ENCODE measurements at places on chromosomes 5 and 9. TPM values are rescaled to one million over a fixed set of nuclear protein-coding genes. Genes with fewer than 3 reads are reported as not detected.

- H3K36me3 ChIP-seq, result no peaks in the 10 kb centered on the region
- H3K4me1 ChIP-seq, result no peaks in the 10 kb centered on the region
- DNase-seq, result no peak
- H3K27ac ChIP-seq, result no peak overlapping the region
- H3K27me3 ChIP-seq, result no peaks in the 10 kb centered on the region
These were observed 190.3 kb downstream of the MELK start for GRCh38 chr9:36762958-36763357.

GRCh38 chr5:145960166-145960565 is 23.8 kb downstream of the SH3RF2 start:
- H3K36me3 ChIP-seq, result no peaks in the 10 kb centered on the region
- no peaks in the 10 kb centered on the region for H3K27me3 ChIP-seq
- DNase-seq, result no peak
- H3K4me1 ChIP-seq, result no peaks in the 10 kb centered on the region
- H3K4me3 ChIP-seq, result no peak overlapping the region
- no peak overlapping the region for H3K27ac ChIP-seq

- no peak overlapping the region for H3K4me3 ChIP-seq
- no peak overlapping the region for H3K27ac ChIP-seq
- H3K4me1 ChIP-seq, result no peaks in the 10 kb centered on the region
These were observed 478.5 kb upstream of the SMARCA2 start for GRCh38 chr9:1536522-1537170.

DNA sequence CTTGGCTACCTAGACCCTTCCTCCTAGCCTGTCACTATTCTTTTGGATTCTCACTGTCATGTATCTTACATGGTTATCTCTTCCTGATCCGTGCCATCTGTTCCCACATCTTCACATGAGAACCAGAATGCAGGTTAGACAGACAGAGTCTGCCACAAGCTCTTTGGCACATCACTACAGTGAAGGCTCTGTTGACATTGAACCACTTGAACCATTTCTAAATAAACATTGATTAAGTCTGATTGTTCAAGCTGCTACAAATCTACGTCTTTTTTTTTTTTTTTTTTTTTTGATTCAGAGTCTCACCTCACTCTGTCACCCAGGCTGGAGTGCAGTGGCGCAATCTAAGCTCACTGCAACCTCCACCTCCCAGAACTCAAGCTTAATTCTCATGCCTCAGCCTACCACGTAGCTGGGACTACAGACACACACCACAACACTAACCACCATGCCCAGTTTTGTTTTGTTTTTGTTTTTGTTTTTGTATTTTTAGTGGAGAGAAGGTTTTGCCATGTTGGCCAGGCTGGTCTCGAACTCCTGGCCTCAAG is 85.1 kb upstream of the LRRTM2 start:
- H3K27me3 ChIP-seq, result no peaks in the 10 kb centered on the region
- no peaks in the 10 kb centered on the region for H3K36me3 ChIP-seq
- peaks cover 10% of the 10 kb centered on the region for H3K4me1 ChIP-seq
- H3K27ac ChIP-seq, result no peak overlapping the region
- H3K4me3 ChIP-seq, result no peak overlapping the region
- DNase-seq, result no peak

- H3K27ac ChIP-seq, result no peak overlapping the region
- no peaks in the 10 kb centered on the region for H3K36me3 ChIP-seq
- no peak for DNase-seq
These were observed 497.6 kb upstream of the CD180 start for GRCh38 chr5:67693956-67694809.

DNA sequence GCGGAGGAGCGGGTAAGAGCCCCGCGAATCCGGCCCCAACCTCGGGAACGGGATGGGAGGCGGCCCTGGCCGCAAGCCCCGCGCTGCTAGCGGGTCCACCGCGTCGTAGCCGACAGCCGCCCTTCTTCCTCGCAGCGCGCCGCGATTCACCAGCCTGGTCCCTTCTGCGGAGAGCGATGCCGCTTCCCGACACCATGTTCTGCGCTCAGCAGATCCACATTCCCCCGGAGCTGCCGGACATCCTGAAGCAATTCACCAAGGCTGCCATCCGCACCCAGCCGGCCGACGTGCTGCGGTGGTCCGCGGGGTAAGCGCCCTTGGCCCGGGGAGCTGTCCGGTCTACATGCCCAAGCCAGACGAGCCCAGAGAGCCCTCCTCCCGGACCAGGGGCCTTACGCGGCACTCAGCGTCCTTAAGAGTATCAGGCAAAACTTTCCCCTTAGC is 335 bp downstream of the ROPN1L start:
- peaks cover 4% of the 10 kb centered on the region for H3K4me1 ChIP-seq
- no peak for DNase-seq
- no peak overlapping the region for H3K27ac ChIP-seq
- H3K36me3 ChIP-seq, result no peaks in the 10 kb centered on the region
- peak overlapping the region; percentile 41 for H3K4me3 ChIP-seq

The C9orf78 gene
- 47.7 TPM for total RNA-seq

DNA sequence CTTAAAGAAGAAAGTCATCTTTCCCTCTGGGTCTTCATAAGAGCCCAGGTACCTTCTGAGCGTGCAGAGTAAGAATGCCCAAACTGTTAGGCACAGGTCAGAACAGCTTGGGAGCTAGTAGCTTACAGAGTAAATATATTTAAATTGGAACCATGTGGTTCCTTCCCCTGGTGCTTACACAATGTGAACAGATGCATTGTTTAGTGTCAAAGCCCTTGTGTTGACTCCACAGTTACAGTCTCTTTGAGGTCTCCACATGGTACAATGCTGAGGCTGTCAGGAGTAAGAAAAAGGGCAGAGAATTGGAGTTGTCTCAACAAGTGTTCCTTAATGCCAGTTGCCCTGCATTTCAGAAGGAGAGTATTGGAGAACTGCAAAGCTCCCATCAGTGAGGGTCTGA is 188.5 kb downstream of the PAPPA start:
- peaks cover 15% of the 10 kb centered on the region for H3K27me3 ChIP-seq
- H3K4me3 ChIP-seq, result no peak overlapping the region
- H3K4me1 ChIP-seq, result peaks cover 13% of the 10 kb centered on the region
- DNase-seq, result no peak
- no peak overlapping the region for H3K27ac ChIP-seq
- H3K36me3 ChIP-seq, result no peaks in the 10 kb centered on the region

The FBXL7 gene
- 17.8 TPM for total RNA-seq

GRCh38 chr5:157594675-157595459 is 19.3 kb upstream of the ADAM19 start:
- H3K27ac ChIP-seq, result no peak overlapping the region
- DNase-seq, result no peak
- no peak overlapping the region for H3K4me3 ChIP-seq

The AHRR gene
- 1.4 TPM for total RNA-seq

The ZDHHC11 gene
- total RNA-seq, result 16.6 TPM

- no peaks in the 10 kb centered on the region for H3K36me3 ChIP-seq
- no peak overlapping the region for H3K27ac ChIP-seq
- H3K4me1 ChIP-seq, result no peaks in the 10 kb centered on the region
These were observed 24.6 kb downstream of the RFK start for GRCh38 chr9:76369583-76369982.

GRCh38 chr5:60929024-60929423 is 15.8 kb downstream of the ERCC8 start:
- no peaks in the 10 kb centered on the region for H3K27me3 ChIP-seq
- H3K27ac ChIP-seq, result no peak overlapping the region
- no peak overlapping the region for H3K4me3 ChIP-seq
- H3K4me1 ChIP-seq, result no peaks in the 10 kb centered on the region

The PRRC2B gene
- 249 TPM for total RNA-seq

The CYLC2 gene
- total RNA-seq, result not detected

The KIF4B gene
- 0.08 TPM for total RNA-seq

DNA sequence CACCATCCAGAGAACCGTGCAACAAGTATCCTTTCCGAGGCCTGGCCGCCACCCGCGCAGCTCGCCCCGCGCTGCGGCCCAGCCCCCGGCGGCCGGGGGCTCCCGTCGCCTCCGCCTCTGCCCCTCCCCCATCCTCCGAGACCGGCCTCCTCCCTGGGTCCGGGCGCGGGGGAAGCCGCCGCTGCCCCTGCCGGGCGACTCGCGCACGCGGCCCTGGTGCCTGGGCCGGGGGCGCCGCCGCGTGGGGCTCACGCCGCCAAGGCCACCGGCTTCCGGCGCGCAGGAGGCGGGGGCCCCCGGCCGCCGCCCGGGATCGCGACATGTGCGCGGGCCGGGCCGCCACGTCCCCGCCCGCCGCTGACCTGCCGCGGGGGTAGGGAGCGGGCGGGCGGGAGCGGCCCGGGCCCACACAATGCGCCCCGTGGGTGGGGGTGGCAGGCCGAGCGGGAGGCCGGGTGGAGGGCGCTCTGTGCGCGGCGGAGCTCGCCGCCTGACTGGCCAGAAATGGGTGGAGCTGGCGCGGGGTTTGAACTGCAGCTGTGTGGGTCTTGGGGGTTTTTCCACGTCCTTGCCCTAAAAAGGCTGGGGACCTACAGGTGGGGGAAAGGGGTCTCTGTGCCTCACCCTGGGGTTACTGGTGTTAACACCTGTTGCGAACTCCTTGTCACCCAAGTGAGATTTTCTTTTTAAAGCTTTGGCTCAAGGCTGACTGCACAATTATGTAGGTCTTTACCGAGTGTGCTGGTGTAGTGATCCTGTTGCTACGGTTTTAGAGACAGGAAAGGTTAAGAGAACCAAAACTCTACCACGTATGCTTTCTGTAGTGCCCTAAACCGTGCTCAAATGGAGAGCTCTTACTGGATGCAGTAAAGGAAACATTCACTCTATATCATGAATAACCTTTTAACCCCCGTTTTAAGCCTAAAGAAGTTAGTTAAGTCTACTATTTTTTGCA is 32.3 kb downstream of the TNPO1 start:
- H3K27me3 ChIP-seq, result no peaks in the 10 kb centered on the region
- no peak for DNase-seq
- H3K4me3 ChIP-seq, result peak overlapping the region; percentile 88

GRCh38 chr9:4235871-4236804 is 63.7 kb downstream of the GLIS3 start:
- H3K27ac ChIP-seq, result no peak overlapping the region
- peaks cover 2% of the 10 kb centered on the region for H3K4me1 ChIP-seq
- DNase-seq, result no peak
- no peaks in the 10 kb centered on the region for H3K36me3 ChIP-seq

- no peak for DNase-seq
- H3K4me3 ChIP-seq, result no peak within 1 kb of the TSS
- H3K27me3 ChIP-seq, result no peaks in the 10 kb centered on the region
- no peak within 1 kb of the TSS for H3K27ac ChIP-seq
- H3K4me1 ChIP-seq, result no peaks in the 10 kb centered on the region
These were observed at the start of gene TSSK1B for GRCh38 chr5:113434889-113435288. Gene TSSK1B, minus strand, starts transcription at chr5:113434989. Its CDS starts 150 bp downstream, at chr5:113434839.

DNA sequence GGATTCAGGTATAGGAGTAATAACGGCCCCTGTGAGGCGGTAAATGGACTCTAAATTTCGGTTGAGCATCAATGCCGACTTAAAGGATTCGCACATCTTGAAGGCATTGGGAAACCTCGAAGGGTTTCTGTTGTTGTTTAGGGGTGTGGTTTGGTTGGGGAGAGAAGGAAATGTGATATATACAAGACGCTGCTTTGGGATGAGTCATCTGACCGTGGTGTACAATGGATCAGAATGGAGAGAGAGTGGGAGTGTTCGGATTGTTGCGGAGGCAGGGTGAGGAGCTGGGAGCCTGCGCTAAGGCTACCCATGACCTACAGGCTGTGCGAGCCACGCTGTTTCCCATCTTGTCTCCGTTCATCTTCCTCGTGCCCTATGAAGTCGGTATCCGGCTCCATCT is 60.4 kb upstream of the ERCC6L2 start:
- no peaks in the 10 kb centered on the region for H3K36me3 ChIP-seq
- no peak overlapping the region for H3K27ac ChIP-seq
- H3K4me1 ChIP-seq, result peaks cover 10% of the 10 kb centered on the region
- no peaks in the 10 kb centered on the region for H3K27me3 ChIP-seq

GRCh38 chr5:8906303-8906967 is 639.4 kb downstream of the SEMA5A start:
- no peak overlapping the region for H3K27ac ChIP-seq
- DNase-seq, result no peak
- no peak overlapping the region for H3K4me3 ChIP-seq
- no peaks in the 10 kb centered on the region for H3K4me1 ChIP-seq
- no peaks in the 10 kb centered on the region for H3K27me3 ChIP-seq
- H3K36me3 ChIP-seq, result no peaks in the 10 kb centered on the region

DNA sequence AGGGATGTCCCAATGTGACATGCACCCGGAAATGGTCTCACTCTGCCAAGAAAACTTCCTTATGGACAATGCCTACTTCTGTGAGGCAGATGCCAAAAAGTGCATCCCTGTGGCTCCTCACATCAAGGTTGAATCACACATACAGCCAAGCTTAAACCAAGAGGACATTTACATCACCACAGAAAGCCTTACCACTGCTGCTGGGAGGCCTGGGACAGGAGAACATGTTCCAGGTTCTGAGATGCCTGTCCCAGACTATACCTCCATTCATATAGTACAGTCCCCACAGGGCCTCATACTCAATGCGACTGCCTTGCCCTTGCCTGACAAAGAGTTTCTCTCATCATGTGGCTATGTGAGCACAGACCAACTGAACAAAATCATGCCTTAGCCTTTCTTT is 37.6 kb upstream of the CCDC152 start:
- H3K36me3 ChIP-seq, result no peaks in the 10 kb centered on the region
- H3K4me3 ChIP-seq, result no peak overlapping the region
- H3K4me1 ChIP-seq, result no peaks in the 10 kb centered on the region
- H3K27me3 ChIP-seq, result no peaks in the 10 kb centered on the region
- no peak overlapping the region for H3K27ac ChIP-seq
- no peak for DNase-seq

DNA sequence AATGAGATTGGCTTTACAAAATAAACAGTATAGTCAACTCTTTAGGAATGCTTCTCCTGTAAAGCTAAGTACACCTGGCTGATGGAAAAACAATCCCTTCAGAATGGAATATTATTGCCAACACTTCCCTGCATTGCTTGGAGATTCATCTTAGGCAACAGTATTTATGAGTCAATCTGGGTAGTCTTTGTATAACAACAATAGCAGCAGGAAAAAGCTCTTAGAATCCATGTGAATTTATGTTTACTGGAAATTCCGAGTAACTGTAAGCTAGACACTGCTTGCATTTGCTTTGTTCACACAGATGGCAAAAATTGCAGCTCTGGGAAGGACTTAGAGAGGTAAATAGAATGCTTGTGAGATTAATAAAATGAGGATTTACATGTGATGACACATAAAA is 101.7 kb upstream of the NTRK2 start:
- no peaks in the 10 kb centered on the region for H3K36me3 ChIP-seq
- no peak for DNase-seq
- no peak overlapping the region for H3K4me3 ChIP-seq
- no peak overlapping the region for H3K27ac ChIP-seq
- H3K27me3 ChIP-seq, result no peaks in the 10 kb centered on the region
- H3K4me1 ChIP-seq, result peaks cover 3% of the 10 kb centered on the region

GRCh38 chr5:130068988-130069387 is 164.7 kb downstream of the CHSY3 start:
- no peaks in the 10 kb centered on the region for H3K4me1 ChIP-seq
- no peaks in the 10 kb centered on the region for H3K27me3 ChIP-seq
- no peak overlapping the region for H3K27ac ChIP-seq
- H3K4me3 ChIP-seq, result no peak overlapping the region

GRCh38 chr9:38125889-38126288 is 56.9 kb upstream of the SHB start:
- H3K4me1 ChIP-seq, result no peaks in the 10 kb centered on the region
- no peak for DNase-seq
- no peak overlapping the region for H3K4me3 ChIP-seq
- H3K27me3 ChIP-seq, result peaks cover 3% of the 10 kb centered on the region
- no peak overlapping the region for H3K27ac ChIP-seq

GRCh38 chr5:24621792-24622191 is 23.0 kb downstream of the CDH10 start:
- peaks cover 6% of the 10 kb centered on the region for H3K4me1 ChIP-seq
- H3K4me3 ChIP-seq, result no peak overlapping the region
- DNase-seq, result no peak

The KCNT1 gene
- 0.13 TPM for total RNA-seq

The LCN10 gene
- total RNA-seq, result 2.8 TPM

The RLN1 gene
- total RNA-seq, result 1.3 TPM

Measured in H1 (cell line).